ENCODE measurements at places on chromosomes 1 and 21.

GRCh38 chr1:23177438-23178380 lies 9.1 kb upstream of the LUZP1 start:
- DNase-seq, result no peak

DNA sequence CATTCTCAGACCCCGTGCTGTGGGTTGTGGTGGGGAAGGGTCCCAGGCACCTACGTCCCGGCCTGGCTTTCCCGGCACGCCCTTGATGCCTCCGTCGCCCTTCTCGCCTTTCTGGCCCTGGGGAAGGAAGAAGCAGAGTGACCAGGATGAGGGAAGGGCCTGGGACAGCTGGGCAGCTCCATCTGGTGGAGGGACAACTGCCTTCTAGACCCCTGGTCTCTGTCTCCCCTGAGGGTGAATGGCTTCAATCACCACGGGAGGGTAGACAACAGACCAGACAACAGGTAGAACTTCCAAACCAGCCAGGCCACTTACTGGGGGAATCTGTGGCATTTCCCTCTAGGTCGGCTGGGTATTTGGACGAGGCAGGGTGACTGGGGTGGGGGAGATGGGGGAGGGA lies 11.9 kb downstream of the COL16A1 start:
- no peak for DNase-seq

- DNase-seq, result no peak
These were observed 387.4 kb downstream of the MATN1 start for GRCh38 chr1:30335997-30336390.

- DNase-seq, result no peak
These were observed 18.0 kb downstream of the RHBDL2 start for GRCh38 chr1:38923607-38924006.

- DNase-seq, result no peak
These were observed 41.5 kb downstream of the TAS1R2 start for GRCh38 chr1:18817795-18818435.

DNA sequence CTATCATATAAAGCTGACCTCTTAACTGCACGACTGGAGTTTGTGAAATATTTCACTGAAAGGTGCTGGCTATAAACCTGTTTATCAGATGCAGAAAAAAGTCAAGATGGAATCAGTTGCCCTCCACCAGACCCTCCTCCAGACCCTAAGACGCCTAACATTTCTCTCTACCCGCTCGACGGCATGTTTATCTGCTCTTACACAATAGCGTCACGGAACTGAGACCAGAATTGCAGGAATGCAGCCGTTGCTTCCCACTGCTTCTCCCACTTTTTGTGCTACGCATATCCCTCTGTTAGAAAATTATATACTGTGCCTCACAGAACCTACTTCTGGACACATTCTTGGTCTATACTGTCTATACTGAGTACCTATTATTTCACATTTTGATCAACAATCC lies 28.2 kb upstream of the FAM131C start:
- DNase-seq, result no peak

Data from AG09309 (cell line).